ENCODE measurements at places on chromosomes 1 and 21.

GRCh38 chr1:149962736-149963135, 26.1 kb upstream of the MTMR11 start:
- peak; percentile 18 for DNase-seq

GRCh38 chr1:7784492-7785071, 491 bp downstream of the PER3 start:
- DNase-seq: peak; percentile 25

DNA sequence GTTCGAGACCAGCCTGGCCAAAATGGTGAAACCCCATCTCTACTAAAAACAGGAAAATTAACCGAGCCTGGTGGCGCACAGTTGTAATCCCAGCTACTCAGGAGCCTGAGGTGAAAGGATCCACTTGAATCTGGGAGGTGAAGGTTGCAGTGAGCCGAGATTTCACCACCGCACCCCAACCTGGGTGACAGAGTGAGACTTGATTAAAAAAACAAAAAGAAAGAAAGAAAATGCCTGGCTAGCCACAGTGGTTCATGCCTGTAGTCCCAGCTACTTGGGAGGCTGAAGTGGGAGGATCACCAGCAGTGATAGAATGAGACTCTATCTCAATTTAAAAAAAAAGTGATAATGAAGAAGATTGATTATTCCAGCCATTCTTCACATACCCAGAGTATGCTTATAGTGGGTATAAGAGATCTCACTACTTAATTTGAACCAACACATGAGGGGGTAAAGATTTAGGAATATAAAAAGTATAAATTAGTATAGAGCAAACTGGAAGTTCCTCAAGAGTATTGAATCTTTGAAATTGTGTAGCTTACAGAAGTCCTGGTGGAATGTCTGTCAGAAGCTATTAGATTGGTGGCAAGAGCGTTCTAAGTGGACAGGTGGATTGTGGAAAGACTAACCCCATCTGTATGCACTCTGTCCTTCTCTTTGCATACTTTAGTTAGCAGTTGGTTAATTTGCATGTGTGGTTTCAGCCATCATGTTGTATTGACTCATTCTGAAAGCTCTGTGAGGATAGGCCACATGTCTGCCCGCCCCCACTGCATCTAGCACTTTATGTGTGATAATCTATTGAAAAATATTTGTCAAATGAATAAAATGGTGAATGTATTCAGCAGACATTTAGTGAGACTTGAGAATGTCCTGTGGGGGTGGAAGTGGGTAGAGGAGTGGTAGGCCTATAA, 25.0 kb downstream of the RLF start:
- peak; percentile 74 for DNase-seq

DNA sequence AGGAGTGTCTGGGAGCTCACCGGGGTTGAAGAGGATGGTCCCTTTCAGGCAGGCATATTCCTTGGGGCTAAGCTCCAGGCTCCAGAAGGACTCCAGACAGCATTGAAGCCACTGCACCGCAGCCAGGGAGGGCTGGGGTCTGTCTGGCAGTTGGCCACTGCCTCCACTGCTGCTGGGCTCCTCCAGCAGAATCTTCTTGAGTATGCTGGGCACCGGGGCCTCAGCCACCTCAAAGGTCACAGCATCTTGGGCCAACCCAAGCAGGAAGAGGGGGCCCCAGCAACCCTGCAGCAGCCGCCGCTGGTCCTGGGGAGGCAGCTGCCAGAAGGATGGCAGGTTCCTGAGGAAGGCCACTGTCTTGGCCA, 404 bp downstream of the NR0B2 start:
- no peak for DNase-seq

DNA sequence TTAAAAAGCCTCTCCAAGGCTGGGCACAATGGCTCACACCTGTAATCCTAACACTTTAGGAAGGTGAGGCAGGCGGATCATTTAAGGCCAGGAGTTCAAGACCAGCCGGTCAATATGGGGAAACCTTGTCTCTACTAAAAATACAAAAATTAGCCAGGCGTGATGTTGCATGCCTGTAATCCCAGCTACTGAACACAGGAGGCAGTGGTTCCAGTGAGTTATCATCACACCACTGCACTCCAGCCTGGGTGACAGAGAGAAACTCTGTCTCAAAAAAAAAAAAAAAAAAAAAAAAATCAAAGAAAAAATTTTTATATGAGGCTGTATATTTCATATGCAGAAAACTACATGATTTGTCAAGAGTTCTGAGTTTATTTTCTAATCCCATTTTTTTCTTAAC, 1107.1 kb upstream of the TMPRSS15 start:
- DNase-seq: no peak
